ENCODE measurements at places on chromosomes 4 and X.
A peak's percentile ranks its signal among the peaks of the same experiment; 100 is the strongest.

DNA sequence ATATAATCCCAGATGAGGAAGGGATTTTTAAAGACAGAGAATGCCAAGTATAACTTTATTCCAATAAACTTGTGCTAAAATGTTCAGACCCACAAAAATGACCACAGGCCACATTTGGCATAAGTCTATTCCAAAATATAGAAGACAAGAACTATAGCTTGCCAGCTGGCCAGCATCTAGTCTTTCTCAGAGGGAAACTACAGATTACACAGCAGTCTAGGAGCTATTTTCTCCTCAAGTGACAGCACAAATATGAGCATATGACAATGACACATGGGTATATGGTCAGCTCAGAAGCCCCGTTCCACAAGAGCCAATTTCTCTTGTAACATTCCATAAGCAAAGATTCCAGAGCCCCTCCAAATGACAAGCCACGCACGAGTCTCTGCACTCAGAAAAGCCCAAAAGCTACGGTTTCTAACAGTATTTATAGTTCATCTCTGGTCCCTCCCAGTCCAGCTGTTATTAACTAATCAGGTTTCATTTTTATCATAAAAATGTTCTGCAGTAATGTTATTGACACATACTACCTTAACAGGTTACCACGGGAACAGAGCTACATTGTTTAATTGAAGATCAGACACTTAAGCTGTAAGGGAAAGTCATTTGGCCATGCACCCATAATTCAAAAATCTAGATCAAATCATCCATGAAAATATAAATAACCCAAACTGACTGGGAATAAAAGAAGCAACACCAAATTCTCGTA, 70.3 kb downstream of the RAB28 start:
- no peak for DNase-seq

DNA sequence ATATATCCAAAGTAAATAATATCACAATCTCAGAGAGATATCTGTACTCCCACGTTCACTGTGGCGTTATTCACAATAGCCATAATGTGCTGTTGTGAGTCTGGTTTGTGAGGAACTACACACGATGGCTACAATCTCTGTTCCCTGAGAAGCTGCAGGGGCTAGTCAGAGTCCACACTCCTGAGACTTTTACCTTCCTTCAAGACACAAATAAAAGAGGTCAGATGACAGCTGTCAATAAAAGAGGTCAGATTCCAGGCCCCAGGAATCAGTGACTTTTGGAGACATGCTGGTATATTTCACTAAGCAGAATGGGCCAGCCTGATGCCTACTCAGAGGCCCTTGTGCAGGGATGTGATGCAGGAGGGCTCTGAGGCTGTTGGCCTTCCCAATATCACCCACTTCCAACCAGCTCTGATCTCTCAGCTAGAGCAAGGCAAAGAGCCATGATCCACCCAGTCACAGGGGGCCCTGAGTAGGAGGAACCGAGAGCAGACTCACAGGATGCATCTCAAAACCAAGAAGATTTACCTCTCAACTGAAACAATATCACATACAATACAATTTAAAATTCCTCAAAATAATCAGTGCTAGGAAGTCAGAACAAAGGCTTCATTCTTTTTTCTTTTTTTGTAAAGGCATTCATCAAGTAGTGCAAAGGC, 13.8 kb downstream of the FRYL start:
- DNase-seq, result no peak

DNA sequence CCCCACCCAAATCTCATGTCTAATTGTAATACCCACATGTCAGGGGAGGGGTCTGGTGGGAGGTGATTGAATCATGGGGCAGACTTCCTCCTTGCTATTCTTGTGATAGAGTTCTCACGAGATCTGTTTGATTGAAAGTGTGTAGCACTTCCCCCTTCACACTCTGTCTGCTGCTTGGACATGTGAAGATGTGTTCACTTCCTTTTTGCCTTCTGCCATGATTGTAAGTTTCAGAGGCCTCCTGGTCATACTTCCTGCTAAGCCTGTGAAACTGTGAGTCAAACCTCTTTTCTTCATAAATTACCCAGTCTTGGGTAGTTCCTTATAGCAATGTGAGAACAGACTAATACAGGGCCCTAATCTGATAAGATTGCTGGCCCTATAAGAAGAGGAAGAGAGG, 1514.8 kb downstream of the RPA4 start:
- peak; percentile 38 for DNase-seq

GRCh38 chrX:19555236-19555635, 39.9 kb upstream of the MAP3K15 start:
- no peak for DNase-seq

GRCh38 chr4:5852523-5853202, 40.2 kb downstream of the CRMP1 start:
- DNase-seq, result no peak
